ENCODE measurements at places on chromosomes 16 and 17.

DNA sequence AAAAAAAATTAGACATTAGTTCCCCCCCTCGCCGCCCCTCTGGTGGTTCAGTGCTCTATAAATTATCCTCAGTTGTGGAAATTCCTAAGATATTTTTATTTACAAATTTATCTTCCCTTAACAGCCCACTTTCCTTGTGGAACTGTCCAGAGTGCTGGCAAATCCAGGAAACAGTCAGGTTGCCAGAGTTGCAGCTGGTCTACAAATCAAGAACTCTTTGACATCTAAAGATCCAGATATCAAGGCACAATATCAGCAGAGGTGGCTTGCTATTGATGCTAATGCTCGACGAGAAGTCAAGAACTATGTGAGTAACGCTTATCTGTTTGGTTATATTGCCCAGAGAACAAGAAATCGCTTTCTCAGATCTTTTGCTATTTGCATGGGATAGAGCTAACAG lies 2.9 kb downstream of the KPNB1 start:
- DNase-seq = no peak

DNA sequence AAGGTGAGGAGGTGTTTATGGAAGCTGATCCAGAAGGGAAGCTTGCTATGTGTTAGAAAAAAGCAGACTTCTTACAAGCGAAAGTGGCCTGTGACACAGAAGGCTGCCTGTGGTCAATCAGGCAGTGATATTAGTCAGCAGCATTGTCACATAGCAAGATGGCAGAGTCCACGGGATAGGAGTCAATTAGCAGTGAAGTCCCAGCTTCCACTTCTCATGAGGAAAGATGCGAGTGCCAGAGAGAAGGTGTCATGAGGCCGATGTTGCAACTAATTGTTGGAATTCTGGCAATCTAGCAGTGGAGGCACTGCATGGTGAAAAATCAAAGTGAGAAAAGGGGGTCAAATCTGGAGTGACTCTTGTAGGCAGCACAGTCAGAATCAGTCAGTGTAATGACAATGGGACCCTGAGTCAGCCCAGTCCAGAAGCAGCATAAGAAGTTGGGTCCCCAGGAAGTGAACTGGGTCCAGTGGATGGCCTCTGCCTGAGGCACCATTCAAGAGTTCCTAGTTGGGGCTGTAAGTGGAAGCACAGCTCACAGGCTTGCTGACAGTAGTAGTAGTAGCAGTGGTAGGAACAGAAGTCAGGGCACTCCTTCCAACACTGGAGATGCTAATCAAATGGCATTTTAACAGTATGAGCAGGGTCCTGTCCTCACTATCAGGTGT lies 85.1 kb downstream of the TNFRSF13B start:
- DNase-seq = no peak

- DNase-seq = no peak
Observed at GRCh38 chr17:2158396-2158780, 103.5 kb downstream of the HIC1 start.

- no peak for DNase-seq
Observed at GRCh38 chr16:70482624-70483023, 28.2 kb downstream of the FCSK start.

DNA sequence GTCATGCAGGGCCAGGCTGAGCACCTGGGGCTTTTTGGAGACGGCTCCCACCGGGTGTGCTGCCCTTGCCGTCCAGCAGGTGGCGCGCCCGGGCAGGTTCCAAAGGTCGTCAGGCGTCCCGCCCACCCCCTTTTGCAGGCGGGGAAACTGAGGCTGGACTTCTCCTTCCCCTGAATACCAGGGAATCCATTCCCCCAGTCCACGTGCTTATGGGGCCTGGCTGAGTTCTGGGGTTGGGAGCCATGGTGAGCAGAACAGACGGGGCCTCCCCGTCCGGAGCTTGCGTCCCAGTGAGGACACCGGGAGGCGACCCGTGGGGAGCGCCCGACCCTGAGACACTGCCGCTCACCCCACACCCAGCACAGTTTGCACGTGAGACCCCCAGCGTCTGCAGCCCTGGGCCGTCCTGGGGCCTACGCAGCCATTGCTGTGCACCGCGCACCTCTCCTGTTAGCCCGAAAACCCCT lies 51.8 kb upstream of the JPH3 start:
- DNase-seq = peak; percentile 75

DNA sequence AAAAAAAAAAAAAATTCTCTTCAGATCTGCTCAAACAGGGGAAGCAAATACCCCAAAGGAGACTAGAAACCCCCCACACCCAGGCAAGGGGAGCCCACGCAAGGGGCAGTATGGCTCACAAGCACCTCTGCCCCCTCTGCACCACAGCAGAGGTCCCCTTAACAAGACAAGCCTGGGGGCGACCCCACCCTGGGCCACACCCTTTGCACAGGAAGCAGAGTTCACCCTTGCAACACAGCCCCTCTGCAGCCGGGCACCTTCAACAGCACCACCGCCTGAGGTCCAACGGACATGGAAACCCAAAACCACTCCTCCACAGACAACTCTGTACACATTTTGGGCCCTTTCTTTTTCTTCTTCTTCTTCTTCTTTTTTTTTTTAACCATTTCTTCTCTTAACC lies 12.8 kb downstream of the AXIN1 start:
- peak; percentile 36 for DNase-seq

- DNase-seq = no peak
Observed at GRCh38 chr17:77470800-77471733, 330.3 kb downstream of the SEC14L1 start.

- peak; percentile 93 for DNase-seq
Observed at GRCh38 chr16:1414532-1415260, at the start of gene UNKL. TSS of gene UNKL (minus strand) at chr16:1414704. CDS start at chr16:1414691, 13 bp downstream.

GRCh38 chr16:65278874-65279273 lies 157.0 kb upstream of the CDH11 start:
- DNase-seq = no peak

DNA sequence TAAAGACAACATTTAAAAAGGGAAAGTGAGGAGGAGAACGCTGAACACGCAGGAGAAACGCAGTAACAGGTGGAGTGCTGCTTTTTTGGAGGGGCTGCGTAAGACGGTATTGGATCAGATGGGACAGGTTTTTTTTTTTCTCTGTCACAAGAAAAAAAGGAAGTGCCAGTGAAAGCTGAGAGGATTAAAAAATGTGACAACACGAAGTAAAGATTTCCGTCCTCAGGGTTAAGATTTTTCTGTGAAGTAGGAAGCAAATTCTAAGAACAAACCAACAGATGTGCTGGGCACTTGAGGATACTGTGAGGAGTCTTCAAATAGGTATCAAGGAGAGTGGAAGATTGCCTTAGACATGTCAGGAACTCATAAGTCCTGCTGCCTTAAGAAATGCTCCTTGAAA lies 5.8 kb upstream of the ABCA9 start:
- DNase-seq = no peak

GRCh38 chr16:83887564-83887963 lies 11.4 kb upstream of the MLYCD start:
- no peak for DNase-seq

DNA sequence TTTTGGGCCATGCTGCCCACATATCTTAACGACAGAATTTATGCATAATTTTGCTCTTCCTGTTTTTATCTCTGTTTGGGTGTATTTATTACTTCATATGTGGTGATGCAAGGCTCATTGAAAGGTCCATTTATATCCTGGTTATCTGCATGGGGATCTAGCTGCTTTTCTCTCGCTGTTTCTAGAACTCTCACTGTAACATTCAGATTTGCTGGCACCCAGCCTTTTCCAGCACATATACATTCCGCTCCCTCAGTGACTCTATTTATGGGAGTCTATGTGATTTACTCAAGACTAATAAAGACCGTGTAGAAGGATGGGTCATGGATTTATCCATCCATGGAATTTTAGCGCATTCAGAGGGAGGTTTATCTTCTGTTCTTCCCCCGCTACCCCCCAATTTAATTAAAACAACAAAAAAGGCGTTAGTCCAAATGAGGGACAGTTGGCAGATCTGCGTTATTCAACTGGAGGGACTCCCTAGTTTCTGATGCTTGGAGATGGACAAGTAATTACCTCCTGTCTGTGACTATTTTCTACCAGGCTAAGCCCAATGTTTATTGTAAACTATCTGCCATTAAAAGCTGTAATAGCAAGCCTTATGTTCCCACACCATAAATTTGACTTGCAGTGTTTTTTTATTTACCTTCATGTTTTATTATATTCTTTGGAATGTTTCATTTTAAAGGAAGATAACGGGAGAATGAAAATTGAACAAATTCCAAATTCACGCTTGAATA lies 19.8 kb upstream of the MARCHF10 start:
- DNase-seq = no peak

- DNase-seq = no peak
Observed at GRCh38 chr17:64787255-64787920, 125.3 kb upstream of the SMURF2 start.

DNA sequence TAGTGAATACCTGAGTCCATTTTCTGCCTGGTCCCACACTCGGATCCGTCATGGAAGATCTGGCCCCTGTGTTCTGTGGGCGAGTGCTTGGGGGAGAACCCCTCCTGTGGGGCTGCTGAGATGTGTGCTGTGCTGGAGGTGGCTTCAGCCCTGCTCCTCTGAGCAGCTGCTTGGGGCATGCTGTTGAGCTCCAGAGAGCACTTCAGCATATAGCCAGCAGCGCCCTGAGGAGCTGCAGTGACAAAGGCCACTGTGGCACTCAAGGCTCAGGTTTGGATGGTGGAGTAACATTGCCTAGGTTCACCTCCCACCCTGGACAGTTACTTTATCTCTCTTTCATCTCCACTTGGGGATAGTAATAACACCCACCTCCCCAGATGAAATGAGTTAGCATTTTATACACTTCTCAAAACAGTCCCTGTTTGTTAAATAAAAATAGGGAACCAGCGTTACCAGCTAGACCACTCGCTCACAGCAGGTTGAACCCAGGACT lies 75.3 kb downstream of the KSR1 start:
- no peak for DNase-seq

DNA sequence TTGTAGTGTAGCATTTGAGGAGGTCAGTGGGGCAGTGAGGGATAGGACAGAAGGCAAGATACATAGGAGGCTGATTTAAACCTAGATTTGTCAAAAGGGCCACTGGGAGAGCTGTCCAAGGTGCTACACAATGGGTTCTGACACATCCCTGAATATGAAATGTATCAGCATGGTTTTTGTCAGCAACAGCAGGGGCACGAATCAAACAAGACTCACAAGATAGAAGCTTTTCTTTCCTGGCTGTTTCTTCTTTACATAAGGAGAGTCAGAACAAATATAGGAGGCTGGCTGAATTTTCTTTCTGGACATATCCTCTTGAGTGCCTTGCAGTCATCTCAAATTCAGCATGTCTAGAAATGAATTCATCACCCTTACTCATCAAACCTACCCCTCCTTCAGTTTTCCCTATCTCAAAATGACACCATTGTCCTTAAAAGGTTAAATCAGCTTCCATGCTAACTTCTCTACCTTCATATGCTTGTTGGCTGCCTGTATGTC lies 130.5 kb downstream of the NPIPB5 start:
- no peak for DNase-seq

DNA sequence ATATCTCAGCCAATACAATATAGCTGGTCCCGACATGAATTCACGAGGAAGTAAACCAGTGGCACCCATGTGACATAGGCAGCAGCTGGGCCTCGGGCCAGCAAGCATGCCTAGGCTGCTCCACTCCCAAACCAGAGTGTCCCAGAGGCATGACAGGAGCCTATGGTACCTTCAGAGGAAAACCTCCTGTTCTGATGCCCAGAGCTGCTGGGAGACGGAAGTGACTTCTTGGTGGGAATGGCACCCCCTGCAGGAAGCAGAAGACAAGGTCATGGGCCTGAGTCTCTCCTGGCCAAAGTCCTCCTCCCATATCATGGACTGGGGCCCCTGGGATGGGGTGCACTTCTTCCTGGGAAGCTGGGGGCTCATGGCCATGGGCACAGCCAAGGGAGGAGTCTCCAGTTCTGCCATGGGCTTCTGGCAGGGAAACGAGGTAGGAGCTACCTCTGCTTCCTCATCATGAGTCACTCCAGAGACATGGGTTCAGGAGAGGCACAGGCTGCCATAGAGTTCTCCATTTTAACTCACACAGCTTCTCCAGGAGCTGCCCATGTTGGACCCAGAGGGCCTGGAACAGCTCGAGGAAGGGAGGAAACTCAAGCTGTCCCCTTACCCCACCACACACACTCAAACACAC lies 13.4 kb downstream of the FBF1 start:
- DNase-seq = peak; percentile 23

DNA sequence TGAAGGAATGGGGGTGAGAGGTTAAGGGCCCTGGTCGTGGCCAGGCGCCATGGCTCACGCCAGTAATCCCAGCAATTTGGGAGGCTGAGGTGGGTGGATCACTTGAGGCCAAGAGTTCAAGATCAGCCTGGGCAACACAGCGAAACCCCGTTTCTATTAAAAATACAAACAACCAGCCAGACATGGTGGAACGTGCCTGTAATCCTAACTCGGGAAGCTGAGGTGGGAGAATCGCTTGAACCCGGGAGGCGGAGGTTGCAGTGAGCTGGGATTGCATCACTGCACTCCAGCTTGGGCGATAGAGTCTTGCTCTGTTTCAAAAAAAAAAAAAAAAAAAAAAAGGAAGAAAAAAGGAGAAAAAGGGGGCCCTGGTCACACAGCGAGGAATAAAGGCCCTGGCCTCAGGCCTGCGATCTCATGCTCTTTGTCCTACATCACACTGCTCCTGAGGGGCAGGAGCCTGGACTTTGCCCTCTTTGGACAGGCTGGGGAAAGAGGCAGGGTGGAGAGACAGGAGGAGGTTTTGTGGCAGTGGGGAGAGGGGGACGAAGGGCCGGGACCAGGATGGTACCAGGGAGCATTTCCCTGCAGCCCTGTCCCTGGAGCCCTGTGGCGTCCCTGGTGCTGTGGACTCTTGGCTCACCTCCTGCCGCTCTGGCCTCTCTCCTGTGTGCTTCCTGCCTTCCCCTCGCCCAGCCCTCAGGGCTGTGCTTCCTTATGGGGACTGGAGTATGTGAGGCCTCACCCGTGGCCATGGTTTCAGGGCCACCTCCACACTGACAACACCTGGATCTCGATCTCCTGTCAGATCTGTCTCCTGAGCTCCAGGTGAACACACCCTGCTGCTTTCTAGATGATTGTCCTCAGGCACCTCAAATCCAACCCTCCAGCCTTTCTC lies 19.7 kb upstream of the SLC25A19 start:
- no peak for DNase-seq
